Esophagus squamous epithelium (tissue), 5 donors: ENCODE measurements at places on chromosomes 5 and 9.

- DNase-seq = no peak
Measured at GRCh38 chr5:126561908-126562307, 33.1 kb downstream of the ALDH7A1 start.

DNA sequence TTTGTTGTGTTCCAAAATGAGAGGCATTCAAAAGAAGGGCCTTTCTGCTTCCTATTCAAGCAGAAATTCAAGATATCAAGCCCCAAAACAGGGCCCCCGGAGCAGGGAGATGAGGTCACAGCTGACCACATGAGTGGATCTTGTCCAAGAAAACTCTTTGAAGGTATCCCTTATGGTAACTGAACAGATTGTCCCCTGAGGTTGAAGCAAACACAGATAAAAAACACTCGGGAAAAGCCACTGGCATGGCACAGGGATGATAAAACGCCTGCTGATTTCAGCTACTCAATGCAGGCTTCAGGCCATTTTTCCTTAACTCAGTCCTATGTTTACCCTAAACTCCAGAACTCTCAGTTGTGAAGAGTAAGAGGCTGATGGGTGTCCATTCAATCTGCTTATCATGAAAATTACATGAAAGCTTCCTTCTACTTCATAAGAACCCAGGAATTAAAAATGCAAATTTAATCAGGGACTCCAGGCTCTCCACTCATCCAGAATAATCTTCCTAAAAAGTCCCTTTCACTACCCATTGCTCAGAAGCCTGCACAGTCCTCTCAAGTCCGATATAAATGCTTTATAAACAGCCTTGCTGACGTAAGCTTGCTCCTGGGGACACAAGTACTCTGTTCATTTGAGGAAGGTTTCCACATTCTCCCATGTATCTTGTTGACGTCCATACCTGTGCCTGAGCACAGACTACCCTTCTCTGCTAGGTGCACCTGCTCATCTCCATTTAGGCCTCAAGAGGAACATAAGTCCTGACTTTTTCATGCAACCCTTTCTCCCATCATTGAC, 35.9 kb upstream of the SLC1A3 start:
- DNase-seq = no peak

- no peak for DNase-seq
Measured at GRCh38 chr5:14356305-14356704, 213.2 kb downstream of the TRIO start.

GRCh38 chr9:95517559-95518425, 1.0 kb upstream of the PTCH1 start:
- no peak for DNase-seq

DNA sequence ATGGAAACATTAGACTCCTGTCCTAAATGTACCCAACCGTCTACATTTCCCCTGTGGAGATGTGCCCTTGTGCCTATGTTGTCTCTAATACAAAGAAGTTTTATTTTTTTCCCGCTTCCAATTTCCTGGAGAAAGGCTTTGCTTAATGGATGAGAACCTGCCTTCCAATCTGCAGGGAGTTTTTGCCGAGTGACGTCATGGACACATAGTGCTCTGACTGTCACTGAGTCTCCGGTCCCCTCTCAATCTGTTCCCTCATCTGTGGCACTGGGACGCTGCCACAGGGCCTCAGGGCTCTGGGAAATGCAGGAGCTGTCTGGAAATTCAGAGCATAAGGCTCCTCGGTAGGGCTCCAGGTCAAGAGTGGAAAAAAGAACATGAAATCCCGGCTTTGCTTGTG, 144.8 kb downstream of the PDZD2 start:
- no peak for DNase-seq

GRCh38 chr5:139445325-139446170, 6.2 kb upstream of the DNAJC18 start:
- no peak for DNase-seq

- DNase-seq = no peak
Measured at GRCh38 chr9:100794738-100795269, 216.9 kb downstream of the CAVIN4 start.
